Mesothelial cell of epicardium (in vitro differentiated cells): ENCODE measurements at places on chromosomes 11 and 22.

DNA sequence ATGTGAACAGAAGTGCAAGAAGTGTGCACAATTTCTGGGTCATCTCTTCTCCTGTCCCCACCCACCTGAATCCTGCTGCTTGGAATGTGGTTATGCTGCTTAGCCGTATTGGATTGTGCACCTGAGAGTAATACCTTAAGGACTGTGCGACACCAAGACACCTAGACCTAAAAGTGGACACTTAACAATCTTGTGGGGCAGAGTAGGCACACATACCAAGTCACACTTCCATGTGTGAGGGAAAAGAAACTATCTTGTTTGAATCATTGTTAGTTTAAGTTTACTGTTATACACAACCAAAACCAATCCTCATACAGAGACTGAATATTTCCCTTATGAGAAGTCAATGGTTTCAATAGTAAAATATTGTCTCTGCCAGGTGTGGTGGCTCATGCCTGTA, 93.7 kb downstream of the CCDC83 start:
- peaks cover 10% of the 10 kb centered on the region for H3K36me3 ChIP-seq
- no peak overlapping the region for H3K4me3 ChIP-seq
- DNase-seq, result no peak
- H3K27ac ChIP-seq, result no peak overlapping the region

DNA sequence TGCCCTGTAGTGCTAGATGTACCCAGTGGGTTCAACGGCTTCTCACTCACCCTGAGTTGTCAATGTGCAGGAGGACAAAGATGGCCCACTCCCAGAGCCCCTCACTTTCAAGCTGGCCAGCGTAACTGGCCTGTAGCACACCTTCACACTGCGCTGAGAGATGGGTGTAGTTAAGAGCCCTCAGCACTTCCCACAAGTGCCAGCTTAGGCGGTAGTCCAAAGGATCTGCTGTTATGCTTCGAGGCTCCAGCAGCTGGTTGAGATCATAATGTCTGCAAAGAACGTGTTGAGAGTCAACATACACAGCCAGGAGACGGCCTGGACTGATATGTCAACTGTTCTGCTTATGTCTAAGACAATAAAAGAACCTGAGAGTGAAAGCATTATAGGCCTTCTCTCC, 14.7 kb upstream of the CHRNA10 start:
- H3K27me3 ChIP-seq, result no peaks in the 10 kb centered on the region

DNA sequence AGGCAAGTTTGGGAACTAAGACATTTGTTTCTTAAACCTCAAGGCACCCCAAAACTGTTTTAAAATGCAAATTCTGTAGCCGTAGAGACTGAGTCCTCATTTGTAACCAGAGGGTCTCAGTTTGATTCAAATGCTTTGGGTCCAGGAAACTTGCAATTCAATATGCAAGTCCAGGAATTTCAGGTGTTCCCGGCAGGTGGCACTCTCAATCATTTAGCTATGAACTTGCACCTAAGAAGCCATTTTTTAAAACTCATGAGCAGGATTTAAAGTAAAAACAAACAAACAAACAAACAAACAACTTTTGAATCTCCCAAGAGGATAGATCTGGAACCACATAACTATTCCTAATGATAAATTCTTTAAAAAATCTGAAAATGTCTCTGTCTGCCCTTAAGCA, 8.7 kb upstream of the ABTB2 start:
- no peak overlapping the region for H3K4me3 ChIP-seq
- peaks cover 3% of the 10 kb centered on the region for H3K4me1 ChIP-seq

GRCh38 chr11:128324531-128325141, 262.7 kb downstream of the ETS1 start:
- peaks cover 27% of the 10 kb centered on the region for H3K4me1 ChIP-seq
- DNase-seq, result no peak
- peak overlapping the region; percentile 83 for H3K27ac ChIP-seq
- no peak overlapping the region for H3K4me3 ChIP-seq
- H3K36me3 ChIP-seq, result no peaks in the 10 kb centered on the region

- no peak overlapping the region for H3K4me3 ChIP-seq
- no peak overlapping the region for H3K27ac ChIP-seq
- no peaks in the 10 kb centered on the region for H3K27me3 ChIP-seq
- H3K36me3 ChIP-seq, result no peaks in the 10 kb centered on the region
- H3K4me1 ChIP-seq, result peaks cover 35% of the 10 kb centered on the region
Measured at GRCh38 chr11:115677190-115677589, 173.0 kb upstream of the CADM1 start.

DNA sequence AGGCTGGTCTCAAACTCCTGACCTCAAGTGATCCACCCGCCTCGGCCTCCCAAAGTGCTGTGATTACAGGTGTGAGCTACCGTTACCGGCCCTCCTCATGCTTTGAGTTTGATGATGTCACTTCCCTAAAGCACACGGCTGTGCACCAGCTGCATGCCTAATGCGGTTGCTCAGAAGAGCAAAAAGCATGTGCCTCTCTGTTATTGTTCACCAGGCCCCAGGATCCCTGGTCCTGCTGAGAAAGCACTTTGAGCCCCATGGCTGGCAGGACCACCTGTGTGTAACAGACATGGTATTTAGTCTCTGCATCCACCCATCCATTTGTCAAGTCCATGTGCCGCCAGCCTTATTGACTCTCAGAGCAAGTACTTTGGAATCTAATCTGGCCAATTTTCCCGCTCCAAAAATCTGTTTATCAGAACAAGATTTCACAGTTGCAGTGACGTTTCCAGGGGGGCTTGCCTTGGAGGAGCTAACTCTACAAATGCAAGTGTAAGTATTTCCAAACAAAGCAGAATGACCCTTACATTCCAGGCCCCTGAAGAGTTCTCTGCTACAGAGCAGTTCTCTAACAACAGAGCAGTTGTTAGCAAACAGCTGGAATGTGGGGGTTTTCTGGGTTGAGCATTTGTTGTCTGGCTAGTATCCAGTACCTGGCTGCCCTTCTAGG, 89.4 kb downstream of the LDLRAD3 start:
- H3K27ac ChIP-seq, result no peak overlapping the region
- no peaks in the 10 kb centered on the region for H3K27me3 ChIP-seq
- H3K4me1 ChIP-seq, result peaks cover 39% of the 10 kb centered on the region
- no peak for DNase-seq
- H3K4me3 ChIP-seq, result no peak overlapping the region

GRCh38 chr11:120054753-120055045, 83.2 kb downstream of the TRIM29 start:
- H3K4me3 ChIP-seq, result no peak overlapping the region
- H3K27ac ChIP-seq, result no peak overlapping the region
- H3K36me3 ChIP-seq, result peaks cover 24% of the 10 kb centered on the region
- no peaks in the 10 kb centered on the region for H3K27me3 ChIP-seq

DNA sequence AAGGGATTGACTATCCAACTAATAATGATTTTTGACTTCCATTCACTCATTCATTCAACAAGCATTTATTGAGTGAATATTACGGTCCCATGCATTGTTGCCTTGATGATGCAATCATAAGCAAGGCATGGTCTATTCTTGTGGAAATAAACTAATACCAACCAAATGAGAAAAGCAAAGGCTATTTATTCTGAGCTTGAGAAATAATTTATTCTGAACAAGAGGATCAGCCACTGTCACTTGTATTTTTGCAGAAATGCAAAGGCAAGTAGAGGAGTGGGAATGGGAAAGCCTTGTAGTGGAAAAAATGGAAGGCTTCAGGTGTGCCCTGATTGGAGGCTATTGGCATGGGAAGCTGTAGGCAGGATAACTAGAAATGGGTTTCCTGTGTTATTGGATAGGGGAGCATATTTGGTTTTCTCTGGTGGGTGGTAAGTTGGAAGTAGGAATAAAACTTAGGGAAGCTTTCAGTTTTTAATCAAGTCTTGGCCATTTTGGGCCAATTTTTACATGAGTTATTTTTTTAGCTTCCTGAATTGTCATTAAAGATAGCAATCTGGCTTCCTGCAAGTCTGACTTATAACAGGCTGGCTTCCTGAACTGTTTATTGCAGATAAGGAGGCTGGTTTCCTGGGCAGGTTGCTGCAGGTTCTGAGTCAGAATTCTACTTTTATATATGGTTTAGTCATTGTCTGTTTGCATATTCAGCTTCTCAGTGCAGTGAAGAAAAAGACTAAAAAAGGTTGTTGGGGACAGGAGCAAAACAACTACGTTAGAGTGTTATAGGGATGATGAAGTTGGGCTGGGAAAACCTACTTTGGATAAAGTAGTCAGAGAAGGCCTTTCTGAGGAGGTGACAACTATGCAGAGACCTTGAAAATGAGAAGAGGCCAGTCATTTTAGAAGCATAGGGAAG, 106.7 kb downstream of the APIP start:
- H3K27me3 ChIP-seq, result no peaks in the 10 kb centered on the region
- H3K27ac ChIP-seq, result no peak overlapping the region
- H3K36me3 ChIP-seq, result peaks cover 45% of the 10 kb centered on the region
- H3K4me3 ChIP-seq, result no peak overlapping the region
- no peak for DNase-seq

DNA sequence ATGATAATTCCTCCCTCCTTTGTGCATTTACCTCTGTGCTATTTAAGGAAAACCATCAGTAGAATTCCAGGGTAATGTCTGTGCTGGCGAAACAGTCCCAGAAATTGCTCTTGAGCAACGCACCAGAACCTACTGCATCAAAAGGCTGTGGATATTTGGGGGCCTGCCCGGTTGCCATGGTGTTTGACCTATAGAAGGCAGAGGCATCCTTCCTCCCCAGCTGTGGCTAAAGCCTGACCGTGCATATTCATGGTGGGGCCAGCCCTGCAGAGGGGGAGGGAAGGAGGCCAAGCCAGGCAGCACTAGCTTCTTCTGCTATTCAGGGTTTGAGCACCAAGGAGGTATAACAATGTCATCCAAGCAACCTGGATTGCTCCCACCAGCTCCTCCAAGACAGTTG, 215.0 kb upstream of the E2F8 start:
- peaks cover under 1% of the 10 kb centered on the region for H3K4me1 ChIP-seq
- peaks cover 15% of the 10 kb centered on the region for H3K27me3 ChIP-seq
- no peak for DNase-seq
- H3K27ac ChIP-seq, result no peak overlapping the region

DNA sequence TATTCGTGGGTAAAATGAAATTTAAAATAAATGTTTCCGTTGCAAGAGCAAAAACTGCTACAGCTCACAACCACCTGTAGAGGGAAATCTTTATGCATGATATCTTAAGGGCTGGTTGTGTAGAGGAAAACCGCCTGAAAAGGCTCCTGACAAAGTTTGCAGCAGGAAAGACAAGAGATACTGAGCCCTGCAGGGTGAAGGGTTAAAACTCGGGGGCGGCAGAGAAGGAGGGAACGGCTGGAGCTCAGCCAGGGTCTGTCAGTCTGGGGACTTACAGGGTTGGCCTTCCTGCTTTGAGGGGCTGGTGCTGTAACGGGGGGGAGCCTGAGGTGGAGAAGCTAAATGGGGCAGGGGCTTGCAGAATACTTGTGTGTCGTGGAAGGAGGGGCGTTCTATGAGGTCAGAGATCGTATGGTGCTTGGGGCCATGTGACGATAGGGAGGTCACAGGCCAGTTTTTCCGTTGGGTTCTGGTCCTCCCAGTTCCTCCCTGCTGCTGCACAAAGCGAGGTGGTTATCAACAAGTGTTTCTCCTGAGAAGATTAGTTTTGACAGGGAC, 122.9 kb upstream of the HSD17B12 start:
- peaks cover 29% of the 10 kb centered on the region for H3K4me1 ChIP-seq
- no peak for DNase-seq
- H3K36me3 ChIP-seq, result no peaks in the 10 kb centered on the region
- peak overlapping the region; percentile 50 for H3K4me3 ChIP-seq
- H3K27ac ChIP-seq, result peak overlapping the region; percentile 11

- H3K27ac ChIP-seq, result no peak overlapping the region
- no peaks in the 10 kb centered on the region for H3K36me3 ChIP-seq
- no peak overlapping the region for H3K4me3 ChIP-seq
- DNase-seq, result no peak
- peaks cover 4% of the 10 kb centered on the region for H3K4me1 ChIP-seq
Measured at GRCh38 chr11:85109141-85109540, 518.0 kb downstream of the DLG2 start.

GRCh38 chr11:102109896-102110760, at the start of gene YAP1:
Gene YAP1, plus strand, starts transcription at chr11:102110447. Its CDS starts 402 bp downstream, at chr11:102110849.
- peaks cover 2% of the 10 kb centered on the region for H3K36me3 ChIP-seq
- peak within 1 kb of the TSS; percentile 100 for H3K27ac ChIP-seq
- DNase-seq, result peak; percentile 90
- no peaks in the 10 kb centered on the region for H3K27me3 ChIP-seq
- H3K4me1 ChIP-seq, result peaks cover 36% of the 10 kb centered on the region
